ENCODE measurements at places on chromosomes 3 and 15.

- DNase-seq: no peak
Observed at GRCh38 chr3:193711964-193712598, 119.1 kb downstream of the OPA1 start.

GRCh38 chr3:64224826-64225610 is at the start of gene PRICKLE2:
PRICKLE2 (minus strand) TSS chr3:64225466; CDS start chr3:64198927, 26,539 bp downstream.
- DNase-seq: no peak

DNA sequence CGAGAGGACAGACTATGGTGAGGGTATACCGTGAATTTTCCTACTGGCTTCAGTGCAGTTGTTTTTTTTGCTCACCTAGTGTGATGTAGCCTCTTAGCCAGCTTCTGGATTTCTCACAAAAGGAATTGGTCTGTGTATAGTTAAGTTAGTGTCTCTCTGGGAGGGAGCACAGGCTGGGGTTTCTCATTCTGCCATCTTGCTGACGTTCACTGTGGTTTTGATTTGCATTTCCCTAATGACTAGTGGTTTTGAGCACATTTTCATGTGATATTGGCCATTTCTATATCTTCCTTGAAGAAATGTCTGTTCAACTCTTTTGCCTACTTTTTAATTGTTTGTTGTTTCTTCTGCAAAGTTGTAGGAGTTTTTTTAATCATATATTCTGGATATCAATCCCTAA is 2.2 kb upstream of the CD86 start:
- no peak for DNase-seq

DNA sequence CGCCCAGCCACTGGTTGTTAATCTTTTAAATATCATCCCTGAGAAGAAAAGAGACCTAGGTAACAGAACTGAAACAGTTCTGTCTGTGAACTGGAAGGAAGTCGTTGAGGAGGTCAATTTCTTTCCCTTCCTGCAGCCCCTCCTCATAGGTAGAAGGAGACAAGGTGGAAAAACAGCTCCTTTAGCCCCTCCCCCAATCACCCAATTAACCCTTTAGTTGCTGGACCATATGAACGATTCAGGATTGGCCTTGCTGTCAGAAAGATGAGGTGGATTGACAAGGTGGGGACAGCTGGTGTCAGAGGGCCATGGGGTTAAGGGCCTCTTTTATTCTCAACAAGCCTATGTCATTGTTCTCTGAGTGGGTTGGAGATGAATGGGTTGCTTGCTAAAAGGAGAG is 36.0 kb upstream of the ZNF445 start:
- no peak for DNase-seq

DNA sequence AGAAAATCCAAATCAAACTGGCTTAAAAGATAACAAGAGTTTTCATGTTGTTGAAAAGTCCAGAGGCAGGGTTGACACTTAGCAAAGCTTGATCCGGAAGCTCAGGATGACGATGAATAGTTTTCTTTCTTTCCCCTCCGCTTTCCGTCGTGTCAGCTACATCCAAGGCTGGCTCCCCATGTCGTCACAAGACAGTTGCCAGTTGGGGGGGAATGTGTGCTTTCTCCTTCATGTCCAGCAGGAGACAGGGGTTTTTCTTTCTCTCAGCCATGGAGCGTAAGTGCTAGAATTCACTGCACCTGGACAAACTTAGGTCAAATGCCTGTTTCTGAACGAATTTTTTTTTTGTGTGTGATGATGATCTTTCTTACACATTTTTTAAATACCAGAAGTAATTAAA is 273.8 kb upstream of the RGMA start:
- no peak for DNase-seq

Measured in stimulated activated CD4-positive, alpha-beta T cell treated with anti-CD3 and anti-CD28 coated beads, TNF-alpha, amount 100 ng/mL, for 1 hour (primary cell).